ENCODE measurements at places on chromosomes 2 and 18.
A peak's percentile ranks its signal among the peaks of the same experiment; 100 is the strongest.

GRCh38 chr2:88190808-88191721 lies 20.9 kb downstream of the THNSL2 start:
- DNase-seq: peak; percentile 13

DNA sequence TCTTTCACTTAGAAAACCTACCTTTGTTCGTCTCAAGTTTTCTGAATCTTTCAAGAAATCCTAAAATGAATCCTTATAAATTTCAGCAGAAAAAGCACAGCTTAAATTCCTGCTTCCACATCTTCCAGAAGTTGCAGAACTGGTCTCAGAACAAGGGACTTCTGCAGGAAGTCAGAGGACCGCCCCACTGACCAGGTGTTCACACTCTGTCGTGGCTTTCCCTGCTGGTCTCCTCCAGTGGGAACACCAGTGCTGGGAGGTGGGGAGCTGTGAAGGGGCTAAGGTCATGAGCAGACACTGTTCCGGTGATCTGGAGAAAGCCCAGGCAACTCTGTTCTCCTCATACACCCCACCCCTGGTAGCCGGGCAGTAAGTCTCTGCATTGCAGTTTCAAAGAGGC lies 3.5 kb downstream of the FAM110C start:
- no peak for DNase-seq

DNA sequence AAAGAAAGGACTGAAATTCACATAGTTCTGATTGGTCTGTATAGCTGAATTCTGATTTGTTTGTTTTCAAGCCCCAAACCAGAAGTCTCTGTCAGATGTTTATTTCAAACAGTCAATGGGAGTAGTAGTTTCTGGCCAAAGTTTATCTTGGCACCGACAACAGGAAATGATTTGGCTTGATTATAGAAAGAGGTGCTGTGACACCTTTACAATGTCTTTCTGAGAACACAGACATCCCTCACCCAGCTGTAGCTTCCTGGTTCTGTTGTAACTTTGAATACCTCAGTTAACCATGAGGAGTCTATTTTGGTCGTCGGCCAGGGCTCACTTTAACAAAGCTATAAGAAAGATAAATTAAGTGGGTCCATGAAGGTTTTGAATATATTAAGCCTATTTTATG lies 545.0 kb upstream of the ZNF804A start:
- DNase-seq: peak; percentile 0

DNA sequence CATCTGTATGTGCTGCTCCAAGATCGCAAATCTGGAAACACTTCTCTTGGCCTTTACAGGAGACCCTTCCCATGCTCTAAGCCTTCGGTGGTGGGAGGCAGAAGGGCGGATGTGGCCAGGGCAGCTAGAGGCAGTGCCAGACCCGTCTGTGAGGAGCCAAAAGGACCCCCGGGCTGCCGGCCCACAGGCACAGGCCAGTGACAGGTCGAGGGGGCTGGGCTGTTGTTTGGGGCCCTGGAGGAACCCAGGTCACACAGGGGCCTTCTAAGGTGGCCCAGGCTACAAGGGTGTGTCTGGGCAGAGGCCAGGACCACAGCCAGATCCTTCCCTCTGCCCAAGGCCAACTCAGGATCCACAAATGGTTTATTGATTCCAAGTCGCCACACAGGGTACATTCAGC lies 49.4 kb downstream of the SLC66A2 start:
- DNase-seq: no peak

DNA sequence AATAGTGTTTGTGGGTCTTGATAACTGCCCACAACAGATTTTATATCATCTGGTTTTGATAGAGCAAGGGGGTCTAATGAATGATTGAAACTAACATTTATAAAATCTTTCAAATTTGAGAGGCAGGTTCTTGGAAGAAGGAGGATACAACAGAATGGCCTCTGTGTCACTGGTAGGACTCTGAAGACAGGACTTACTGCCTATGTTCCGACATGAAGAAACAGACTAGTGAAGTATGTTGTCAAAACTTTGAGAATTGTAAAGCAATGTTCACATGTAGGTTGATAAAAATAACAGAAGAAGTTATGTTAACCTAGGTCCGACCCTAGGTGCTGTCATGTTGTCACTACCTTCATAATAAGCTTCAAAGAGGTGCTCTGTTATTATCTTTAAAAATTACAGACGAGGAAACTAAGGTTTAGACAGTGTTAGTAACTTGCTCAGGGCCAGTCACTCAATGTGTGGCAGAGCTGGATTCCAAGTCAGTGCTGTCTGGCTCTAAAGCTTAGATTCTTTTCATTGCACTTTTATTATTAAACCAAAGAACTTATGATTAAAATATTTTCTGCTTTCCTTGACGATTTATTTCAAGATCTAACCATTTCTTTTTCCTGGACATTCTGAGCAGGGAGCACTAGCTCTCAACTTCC lies 146.2 kb downstream of the RPIA start:
- DNase-seq: no peak

DNA sequence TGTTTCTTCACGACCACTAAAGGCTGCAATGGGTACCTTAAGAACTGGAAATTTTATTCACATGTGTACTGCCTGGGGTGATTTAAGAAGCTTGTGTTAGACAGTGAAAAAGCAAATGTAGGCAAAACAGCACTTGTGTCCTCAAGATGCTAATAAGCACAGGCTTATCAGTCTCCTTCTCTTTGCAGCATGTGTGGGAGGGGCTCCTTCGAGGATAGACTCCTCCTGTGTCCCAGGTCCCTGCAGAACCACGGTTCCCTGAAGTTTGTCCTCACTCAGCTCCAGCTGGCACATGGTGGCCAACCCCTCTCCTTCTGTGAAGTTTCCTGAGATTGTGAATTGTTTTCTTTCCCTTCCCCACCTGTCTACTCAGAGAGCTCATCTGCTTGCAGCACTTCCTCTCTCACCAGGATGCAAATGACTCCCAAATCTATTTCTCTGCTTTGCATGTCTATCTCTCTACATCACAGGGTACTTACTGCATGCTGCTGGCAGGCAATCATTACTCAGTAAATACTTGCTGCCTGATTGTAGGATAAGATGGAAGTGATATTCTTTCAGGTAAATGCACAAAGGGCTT lies 589.6 kb upstream of the KLHL29 start:
- DNase-seq: no peak
